Activated naive CD4-positive, alpha-beta T cell treated with anti-CD3 and anti-CD28 coated beads, Interleukin-2, amount 50 U/mL, for 16 hours (primary cell): ENCODE measurements at places on chromosomes 7 and 10.

GRCh38 chr7:22482503-22482902, 17.5 kb downstream of the STEAP1B start:
- no peak for DNase-seq

DNA sequence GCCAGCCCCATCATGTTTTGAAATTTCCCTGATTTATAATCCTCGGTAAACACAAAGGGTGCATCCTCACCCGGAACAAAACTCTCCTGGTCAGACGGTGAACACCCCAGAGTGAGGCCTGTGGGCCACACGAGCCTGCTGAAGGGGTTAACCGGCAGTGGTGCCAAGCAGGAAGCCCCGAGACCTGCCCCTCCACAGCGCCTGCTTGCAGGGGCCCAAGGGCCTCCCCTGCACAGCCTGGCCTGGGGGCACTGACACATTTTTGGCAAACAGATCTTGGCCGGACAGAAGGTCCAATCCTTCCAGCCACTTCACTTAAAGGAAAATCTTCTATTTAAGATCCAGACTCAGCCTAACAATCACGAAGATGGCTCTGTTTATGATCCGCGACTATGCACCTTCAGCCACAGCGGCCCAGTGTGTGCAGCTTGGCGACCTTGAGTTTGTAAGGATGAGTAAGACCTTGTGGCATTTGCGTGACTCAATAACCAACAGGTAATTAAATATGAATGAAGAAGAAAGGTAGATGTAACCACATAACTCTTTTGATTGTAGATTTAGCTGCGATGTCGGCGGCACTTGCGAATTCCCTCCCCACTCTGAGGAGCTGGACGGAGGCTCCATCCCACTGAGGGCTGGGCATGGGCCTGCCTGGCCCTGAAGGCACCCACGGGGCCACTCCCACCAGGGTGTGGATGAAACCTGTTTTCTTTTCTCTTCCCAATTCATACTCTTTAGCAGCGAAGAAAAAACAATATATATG, 328.2 kb downstream of the DNAJB6 start:
- no peak for DNase-seq

DNA sequence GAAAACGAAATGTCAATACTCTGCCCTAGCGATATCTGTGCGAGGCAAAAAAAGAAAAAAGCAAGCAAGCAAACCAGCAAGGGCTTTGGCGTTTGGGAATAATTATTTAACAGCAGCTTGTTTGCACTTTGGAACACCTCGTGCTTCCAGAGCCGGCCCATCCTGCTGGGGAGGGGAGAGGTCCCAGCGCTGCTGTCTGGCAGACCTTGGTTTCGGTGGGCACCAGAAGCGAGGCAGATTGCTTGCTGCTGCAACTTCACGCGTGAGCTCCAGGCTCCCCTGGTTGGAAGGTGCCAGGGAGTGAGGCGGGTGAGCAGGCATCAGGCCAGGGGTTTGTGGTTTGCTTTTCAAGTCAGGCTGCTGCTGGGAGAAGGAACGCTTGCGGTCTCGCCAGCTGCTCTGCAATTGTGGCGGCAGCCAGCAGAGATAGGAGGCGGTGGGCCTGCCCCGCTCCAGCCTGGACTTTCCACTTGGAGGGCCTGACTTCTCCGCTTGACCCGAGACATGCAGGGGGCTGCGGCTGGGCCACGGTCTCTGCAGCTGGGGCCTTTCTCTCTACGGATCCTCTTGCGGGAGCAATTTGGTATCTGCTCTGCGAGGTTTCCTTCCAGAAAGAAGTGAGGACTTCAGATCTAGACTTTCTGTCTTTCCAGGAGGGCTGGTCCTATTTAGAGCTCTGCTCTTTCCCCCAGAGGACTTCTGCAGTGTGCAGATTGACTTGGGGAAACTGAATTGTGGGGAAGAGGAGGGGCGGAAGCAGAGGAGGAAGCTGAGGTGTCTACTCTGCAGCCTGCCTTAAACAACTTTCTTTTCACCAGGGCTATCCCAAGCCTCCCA, 131.4 kb downstream of the PRPF18 start:
- peak; percentile 29 for DNase-seq

GRCh38 chr10:114401195-114401791, 3.0 kb downstream of the AFAP1L2 start:
- DNase-seq, result no peak

DNA sequence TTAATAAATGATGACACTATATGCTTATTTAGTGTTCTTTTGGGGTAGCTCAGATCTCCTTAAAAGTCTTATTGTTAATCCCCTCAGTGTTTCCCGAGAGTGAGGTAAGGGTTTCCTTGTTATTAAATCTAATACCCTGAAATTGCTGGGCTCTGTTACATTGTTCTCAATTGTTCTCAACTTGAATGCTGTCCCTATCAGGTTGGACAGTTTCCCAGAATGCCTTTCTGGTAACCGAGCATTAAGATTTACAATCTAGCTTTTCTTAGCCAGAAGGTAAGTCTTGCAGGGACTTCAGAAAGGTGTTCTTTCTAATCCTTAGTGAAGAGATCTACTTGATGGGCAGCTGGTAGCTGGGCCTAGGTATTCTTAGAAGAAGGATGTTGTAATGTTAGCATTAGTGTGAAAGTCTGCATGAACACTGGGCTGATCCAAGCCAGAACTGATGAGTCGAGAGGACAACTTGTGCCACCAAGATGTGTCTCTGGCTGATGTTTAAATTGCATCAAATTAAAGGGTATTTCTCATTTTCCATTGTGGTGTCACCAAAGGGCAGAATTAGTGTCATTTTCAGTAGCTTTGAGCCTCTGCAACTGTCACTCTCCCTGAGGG, 89.9 kb downstream of the SND1 start:
- no peak for DNase-seq

DNA sequence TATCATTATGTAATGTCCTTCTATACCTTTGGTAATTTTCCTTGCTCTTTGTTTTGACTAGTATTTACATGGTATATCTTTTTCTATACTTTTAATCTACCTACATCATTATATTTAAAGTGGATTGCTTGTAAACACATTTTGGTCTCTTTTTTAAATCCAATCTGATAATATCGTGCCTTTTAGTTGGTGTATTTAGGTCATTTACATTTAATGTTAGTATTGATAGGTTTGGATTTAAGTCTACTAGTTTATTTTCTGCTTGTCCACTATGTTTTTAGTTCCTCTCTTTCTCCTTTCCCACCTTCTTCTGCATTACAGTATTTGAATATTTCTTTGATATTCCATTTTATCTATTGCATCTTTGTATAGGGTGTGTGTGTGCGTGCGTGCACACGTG, 95.4 kb downstream of the HIBADH start:
- DNase-seq, result no peak

GRCh38 chr7:150567871-150568301, 696 bp downstream of the GIMAP4 start:
- no peak for DNase-seq

DNA sequence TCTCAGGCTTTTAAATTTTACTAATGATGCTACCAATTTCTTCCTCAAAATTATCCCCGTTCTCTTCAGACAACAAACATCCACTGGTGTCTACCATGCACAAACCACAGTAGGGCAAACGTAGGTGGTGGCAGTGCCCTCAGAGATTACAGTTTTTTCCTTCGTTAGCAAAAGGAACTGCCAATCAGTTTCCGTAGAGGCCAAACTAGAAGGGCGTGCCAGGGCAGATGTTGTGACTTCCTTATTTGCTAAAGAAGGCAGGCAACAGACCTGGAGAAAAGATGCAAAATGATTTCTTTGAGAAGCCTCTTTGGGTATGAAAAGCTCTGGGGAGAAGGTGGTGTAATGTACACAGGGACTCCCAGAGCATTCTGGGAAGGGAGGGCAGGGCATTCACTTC, 7.6 kb upstream of the FAM180A start:
- no peak for DNase-seq

- DNase-seq, result no peak
Observed at GRCh38 chr7:108204281-108204796, 74.2 kb upstream of the LAMB4 start.

DNA sequence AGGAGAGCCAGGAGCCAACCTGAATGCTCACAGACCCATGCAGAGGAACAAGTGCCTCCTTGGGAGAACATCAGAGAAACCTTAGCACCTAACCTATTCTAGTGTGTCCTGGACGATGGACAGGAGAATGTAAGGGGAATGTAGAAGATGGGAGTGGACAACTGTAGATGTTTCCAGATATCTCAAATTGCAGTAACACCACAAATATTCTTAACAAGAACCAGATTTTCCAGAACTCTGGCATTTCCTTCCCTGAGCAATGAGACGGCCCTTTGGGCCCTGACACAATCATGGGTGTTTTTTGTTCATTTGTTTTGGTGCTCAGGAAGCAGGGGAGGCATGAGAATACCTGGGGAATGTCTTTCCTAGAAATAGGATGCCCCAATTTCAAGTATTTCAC, 196.1 kb upstream of the PRSS1 start:
- no peak for DNase-seq

- DNase-seq, result no peak
Observed at GRCh38 chr7:77316219-77316978, 99.8 kb downstream of the GSAP start.

GRCh38 chr7:101441890-101442289, 79.2 kb downstream of the COL26A1 start:
- no peak for DNase-seq

DNA sequence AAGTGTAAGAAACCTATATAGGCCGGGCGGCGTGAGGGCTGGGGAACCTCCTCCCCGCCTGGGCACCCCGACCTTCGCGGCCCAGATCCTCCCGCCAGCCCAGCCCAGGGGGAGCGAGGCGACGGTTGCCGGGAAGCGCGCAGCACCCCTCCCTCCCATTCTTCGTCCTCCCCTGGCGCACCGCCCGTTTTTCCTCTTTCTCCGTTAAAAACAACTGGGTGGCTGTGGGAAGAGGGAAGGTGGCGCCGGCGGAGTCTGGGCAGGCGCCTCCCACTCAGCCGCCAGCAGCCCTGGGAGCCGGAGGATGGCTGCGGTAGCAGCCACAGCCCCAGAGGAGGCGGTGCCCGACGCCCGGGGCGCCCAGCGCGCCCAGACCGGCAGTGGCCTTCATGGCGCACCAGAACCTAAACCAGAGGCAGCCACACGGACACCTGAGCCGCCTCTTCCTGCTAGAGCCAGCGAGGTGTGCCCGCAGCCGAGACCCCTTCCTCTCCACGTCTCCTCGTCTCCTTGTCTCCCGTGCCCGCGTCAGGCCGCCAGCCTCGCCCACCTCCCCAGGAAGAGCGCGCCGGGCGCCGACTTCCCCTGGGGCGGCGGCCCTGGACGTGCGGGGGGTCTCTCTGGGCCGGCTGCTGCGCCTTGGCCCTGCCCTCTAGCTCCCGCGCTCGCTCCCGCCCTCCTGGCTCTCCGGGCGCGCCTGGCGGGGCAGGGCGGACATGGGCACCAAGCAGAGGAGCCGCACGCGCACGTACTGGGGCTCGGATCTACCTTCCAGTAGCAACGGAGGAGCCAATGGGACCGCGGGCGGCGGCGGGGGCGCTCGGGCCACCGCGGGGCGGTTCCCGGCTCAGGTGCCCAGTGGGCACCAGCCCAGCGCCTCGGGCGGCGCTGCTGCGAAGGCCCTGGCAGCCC, 32.8 kb upstream of the SFTPD start:
- DNase-seq, result no peak

DNA sequence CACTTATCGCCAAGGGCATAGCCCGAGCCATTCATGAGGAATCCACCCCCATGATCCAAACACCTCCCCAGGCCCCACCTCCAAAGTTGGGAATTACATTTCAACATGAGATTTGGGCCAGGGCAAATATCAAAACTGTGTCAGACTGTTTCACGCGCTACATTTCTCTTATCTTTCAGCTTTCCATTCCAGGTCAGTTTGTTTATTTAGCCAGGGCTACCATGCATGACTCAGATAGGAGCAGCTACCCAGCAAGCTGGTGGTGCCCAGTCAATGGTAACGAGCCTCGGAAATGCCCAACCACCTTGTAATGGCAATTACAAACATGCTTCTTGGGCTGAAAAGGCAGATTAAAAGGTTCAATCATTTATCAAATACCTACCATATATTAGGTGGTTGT, 43.6 kb upstream of the BAMBI start:
- DNase-seq, result no peak

GRCh38 chr7:129271500-129272355, 46.9 kb downstream of the AHCYL2 start:
- peak; percentile 62 for DNase-seq

DNA sequence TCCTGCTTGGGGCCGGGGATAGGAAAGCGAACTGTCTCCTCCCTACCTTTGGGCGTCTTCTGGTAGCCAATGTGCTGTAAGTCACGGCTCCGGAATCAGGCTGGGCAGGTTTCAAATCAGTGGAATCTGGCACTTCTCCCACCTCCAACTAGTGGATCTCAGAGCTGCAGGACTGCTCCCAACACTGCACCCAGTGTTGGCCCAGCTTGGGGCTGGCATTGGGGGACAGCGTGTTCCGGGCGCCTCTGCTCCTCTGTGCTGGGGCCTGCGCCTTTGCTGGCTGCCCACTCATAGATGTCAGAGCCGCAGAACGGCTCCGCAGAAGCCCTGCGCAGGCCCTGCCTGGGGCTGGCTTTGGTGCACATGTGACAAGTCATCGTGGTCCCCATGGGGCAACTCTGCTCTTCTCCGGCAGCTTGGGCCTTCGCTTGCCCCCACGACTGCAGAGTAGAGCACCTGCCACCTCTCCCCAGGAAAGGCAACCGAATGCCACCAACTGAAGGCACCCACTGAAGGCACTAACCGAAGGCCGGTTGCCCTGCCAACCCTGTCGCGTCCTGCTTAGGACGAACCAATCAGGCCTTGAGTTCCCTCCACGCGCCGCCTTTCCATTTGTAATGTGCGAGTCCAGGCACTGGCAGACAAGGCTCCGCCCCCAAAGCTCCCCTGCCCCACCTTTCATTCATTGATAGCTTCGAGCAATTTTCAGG, 85.5 kb upstream of the ABI1 start:
- no peak for DNase-seq

DNA sequence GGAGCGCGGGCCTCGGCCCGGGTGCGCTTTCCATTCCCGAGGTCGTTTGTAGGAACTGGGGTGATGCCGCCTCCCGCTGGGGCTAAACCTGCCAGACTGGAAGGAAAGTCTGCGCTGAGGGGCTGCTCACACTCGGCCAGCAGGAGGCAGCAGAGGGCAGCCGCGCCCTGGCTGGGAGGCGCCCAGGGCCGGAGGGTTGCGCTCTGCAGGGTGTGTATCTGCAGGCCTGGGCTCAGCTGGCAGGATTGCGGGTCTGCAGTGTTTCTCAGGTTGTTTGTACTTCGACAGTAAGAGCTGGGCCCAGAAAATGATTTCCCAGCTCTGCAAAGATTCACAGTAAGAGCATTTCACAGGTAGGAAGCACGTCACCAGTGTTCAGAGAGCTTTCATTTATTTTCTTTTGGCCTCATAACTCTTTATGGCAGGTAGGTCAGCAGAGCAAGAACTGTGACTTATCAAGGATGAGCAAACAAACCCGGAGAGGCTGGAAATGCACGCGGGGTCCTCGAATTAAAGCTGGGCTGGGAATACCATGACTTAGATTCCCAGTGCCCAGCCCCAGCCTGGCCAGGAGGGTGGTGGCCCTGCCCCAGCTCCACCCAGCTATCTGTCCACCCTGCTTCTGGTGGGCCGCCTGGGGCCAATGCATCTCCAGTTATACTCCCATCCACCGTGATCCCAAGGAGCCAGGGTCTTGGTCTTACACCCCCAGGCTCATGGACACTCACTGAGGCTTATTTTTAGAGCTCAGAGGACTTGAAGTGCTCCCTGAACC, 15.2 kb upstream of the PPP2R2D start:
- DNase-seq, result peak; percentile 85
